ENCODE measurements at places on chromosomes 11 and 22.
A peak's percentile ranks its signal among the peaks of the same experiment; 100 is the strongest.

GRCh38 chr11:69002570-69003231 lies 10.3 kb downstream of the MRGPRF start:
- peak; percentile 58 for DNase-seq

- DNase-seq = no peak
Observed at GRCh38 chr11:8567602-8568198, 26.3 kb downstream of the STK33 start.

DNA sequence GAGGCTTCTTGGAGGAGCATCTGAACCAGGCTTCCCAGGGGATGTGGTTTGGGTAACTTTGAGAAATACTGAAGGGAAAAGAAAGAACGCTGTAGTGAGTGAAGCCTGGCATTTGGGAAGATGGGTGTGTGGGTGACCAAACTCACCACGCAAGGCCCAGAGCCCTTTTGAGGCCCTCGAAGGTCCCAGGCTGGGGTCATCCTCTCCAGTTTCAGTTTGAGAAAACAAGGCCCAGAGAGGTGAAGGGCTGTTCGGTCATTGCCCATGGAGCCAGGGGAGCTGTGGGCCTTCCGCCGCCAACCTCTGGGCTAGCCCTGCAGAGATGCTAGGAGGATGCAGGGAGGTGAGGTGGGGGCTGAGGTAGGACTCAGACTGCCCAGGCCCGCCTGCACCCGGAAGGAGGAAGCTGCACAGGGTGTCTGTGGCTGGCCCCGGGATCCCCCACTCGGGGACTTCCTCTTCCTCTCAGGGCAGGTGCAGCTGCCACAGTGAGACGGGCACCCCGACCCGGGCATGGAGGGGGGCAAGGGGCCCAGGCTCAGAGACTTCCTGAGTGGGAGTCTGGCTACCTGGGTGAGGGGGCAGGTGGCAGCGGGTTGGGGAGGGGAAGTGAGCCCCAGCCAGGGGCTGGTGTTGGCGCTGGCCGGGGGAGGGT lies at the start of gene CCDC88B:
Gene CCDC88B (plus strand): TSS at position 451 of the 655 bp plus-strand sequence. CDS start 63 bp downstream, at position 514.
- DNase-seq = no peak

DNA sequence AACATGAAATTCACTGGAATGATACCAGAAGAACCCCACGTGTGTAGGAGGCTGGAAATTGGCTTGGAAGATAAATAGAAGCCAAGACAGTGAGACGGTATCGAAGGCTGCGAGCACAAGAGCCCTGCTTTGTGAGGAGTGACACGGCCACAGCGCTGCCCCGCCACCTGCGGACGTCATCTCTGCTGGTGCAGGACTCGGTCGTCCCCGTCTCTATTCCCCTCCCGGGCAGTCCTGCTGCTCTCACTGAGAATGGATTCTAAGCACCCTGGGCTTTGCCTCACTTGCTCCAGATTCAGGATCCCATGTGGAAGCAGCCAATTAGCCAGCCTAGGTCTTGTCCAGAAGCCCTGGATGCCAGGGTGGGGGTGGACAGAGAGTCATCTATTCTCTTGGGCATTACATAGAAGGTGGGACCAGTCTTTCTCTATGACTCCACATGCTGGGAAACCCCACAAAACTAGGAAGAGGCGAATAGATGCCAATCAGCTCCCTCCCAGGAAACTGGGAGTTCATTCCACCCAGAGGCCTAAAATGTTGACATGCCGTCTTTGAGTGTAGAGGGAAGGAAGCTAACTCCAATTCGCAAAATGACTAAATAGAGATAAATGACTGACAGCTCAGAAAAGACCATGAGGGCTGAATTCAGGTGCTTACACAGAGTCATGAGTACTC lies 25.1 kb downstream of the APOL3 start:
- DNase-seq = no peak

- peak; percentile 78 for DNase-seq
Observed at GRCh38 chr11:67303132-67303834, at the start of gene SSH3. TSS of gene SSH3 (plus strand) at chr11:67303530. CDS start at chr11:67303626, 96 bp downstream.

GRCh38 chr22:32561163-32561562 lies 86.6 kb downstream of the FBXO7 start:
- DNase-seq = no peak

DNA sequence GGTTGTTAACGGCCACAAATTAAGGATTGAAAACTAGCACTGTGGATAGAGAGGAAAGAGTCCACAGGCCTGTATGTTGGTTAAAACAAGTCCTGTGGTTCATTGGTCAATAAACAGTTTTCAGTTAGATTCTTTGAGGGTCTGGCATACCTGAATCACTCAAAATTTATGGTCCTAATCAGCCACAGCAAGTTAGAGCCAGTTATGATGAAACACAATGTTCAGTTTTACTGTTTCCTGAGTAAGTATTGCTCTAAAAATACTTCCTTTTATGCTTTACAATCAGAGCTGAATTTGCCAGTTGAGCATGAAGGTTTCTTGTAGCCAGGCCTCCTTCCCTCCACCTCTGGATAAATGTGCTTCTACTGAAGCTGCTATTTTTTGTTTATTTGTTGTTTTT lies 12.9 kb upstream of the CAT start:
- DNase-seq = no peak

DNA sequence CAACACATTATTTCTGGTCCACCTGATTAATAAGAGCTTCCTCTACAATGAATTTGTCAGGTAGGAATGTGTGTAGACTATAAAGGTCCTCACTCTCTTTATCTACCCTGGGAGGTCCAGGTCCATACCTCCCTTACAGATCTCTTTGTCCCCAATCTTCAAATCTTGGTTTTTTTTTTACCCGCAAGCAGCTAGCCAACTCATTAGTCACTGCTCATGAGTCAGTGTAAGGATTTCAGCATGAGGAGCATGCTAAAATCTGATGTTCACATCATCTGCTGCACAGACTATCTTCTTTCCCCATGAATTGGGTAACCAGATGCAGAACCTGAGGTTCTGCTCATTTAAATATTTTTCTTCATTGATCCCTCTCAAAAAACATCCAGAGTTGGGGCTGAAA lies 397.0 kb upstream of the ISX start:
- DNase-seq = no peak

- no peak for DNase-seq
Observed at GRCh38 chr11:126405906-126406305, 50.4 kb downstream of the ST3GAL4 start.

DNA sequence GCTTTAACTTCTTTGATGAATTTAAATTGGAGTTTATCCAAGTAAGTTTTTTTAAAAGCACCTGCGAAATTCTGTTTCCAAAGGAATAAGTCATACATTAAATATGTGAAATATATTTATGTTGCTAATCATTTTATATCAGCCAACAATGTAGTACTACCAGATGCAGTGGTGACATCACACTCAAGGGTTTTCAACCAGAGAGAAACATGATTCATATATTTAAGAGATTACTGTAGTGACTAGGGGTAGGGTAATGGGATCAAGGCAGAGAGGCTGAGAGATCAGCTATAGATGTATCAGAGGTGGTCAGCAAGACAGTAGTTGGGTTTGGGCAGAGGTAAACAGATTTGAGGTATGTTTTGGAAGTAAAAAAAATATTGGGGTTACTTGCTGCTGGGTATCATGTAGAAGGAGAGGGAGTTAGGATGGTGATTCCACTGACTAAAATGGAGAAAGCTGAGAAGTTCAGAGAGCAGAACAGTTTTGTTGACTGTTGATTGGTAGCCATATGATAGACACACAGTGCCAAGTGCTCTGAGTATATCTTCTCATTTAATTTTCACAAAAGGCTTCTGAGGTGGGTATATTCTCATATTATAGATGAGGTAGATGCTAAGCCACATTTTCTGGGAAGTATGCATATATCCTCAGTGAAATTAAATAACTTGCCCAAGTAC lies 39.4 kb downstream of the CEP57 start:
- DNase-seq = no peak

GRCh38 chr11:47408598-47409439 lies 429 bp downstream of the SLC39A13 start:
- DNase-seq = no peak

GRCh38 chr22:31977141-31977841 lies 33.0 kb downstream of the YWHAH start:
- DNase-seq = peak; percentile 82

DNA sequence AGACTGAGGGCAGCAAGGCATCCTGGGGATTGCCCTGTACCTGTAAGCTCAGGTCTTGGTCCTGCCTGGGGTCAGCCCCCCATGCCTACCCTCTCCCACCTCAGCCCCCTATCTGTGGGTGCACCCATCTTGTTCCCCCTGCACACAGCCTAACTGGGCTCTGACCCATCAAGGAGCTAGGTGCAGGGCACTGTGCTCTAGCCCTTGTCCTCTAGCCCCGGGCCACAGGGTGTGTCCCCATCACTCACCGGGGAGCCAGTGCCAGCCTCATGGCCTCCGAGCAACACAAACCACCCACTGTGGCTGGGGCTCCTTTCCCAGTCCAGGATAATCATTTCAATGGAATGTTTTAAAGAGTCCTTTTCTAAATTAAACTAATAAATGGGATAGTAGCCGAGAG lies 293.9 kb upstream of the PLET1 start:
- no peak for DNase-seq

Data from left forelimb (tissue), 1 donor.